ENCODE measurements at places on chromosomes 3 and 15.
A peak's percentile ranks its signal among the peaks of the same experiment; 100 is the strongest.

- DNase-seq = no peak
Measured at GRCh38 chr3:39050029-39050428, 1.7 kb downstream of the SCN11A start.

GRCh38 chr3:119333773-119334509 is 39.8 kb downstream of the ARHGAP31 start:
- DNase-seq = no peak

GRCh38 chr3:148643389-148643840 is 54.3 kb upstream of the AGTR1 start:
- no peak for DNase-seq

GRCh38 chr3:42747581-42747980 is 25.5 kb downstream of the CCDC13 start:
- DNase-seq = peak; percentile 27

DNA sequence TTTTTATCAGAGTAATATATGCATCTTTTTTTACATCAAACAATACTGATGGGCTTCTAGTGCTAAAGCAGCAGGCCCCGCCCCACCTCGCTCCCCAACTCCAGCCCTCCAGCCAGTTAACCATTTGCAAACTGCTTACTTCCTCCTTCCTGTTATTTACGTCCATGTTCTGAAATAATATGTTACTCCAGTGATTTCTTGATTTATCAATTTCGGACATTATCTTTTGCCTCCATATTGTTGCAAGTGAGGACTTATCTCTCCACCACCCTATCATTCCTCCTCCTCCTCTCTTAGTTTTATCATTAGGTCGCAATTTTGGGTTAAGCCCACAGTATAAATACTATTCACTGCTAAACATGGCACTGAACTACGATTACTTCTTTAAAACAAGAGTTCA is 39.5 kb downstream of the ZNF710 start:
- DNase-seq = no peak

GRCh38 chr3:59101231-59101736 is 51.5 kb upstream of the CFAP20DC start:
- DNase-seq = no peak

GRCh38 chr15:62449638-62450037 is 284.6 kb upstream of the C2CD4B start:
- DNase-seq = no peak

DNA sequence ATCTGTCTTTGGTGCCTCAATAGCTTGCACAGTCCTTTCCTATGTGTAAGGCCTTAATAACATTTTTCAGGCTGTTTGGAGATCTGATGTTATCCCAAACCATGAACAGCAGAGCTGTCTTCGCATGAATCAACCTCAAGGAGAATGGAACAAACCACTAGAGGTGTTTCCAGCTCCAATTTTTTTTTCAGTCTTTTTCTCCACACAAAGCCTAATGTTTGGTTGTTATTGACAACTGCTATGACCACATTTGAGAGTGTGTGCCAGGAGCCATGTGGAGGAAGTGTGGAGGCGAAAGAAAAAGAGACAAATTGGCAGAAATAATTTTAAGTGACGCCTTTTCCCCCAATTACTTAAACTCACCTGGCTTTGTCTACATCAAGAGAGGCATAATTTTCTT is 38.7 kb downstream of the RTP4 start:
- DNase-seq = no peak

- DNase-seq = no peak
Measured at GRCh38 chr3:122104515-122105194, 49.5 kb downstream of the CD86 start.

DNA sequence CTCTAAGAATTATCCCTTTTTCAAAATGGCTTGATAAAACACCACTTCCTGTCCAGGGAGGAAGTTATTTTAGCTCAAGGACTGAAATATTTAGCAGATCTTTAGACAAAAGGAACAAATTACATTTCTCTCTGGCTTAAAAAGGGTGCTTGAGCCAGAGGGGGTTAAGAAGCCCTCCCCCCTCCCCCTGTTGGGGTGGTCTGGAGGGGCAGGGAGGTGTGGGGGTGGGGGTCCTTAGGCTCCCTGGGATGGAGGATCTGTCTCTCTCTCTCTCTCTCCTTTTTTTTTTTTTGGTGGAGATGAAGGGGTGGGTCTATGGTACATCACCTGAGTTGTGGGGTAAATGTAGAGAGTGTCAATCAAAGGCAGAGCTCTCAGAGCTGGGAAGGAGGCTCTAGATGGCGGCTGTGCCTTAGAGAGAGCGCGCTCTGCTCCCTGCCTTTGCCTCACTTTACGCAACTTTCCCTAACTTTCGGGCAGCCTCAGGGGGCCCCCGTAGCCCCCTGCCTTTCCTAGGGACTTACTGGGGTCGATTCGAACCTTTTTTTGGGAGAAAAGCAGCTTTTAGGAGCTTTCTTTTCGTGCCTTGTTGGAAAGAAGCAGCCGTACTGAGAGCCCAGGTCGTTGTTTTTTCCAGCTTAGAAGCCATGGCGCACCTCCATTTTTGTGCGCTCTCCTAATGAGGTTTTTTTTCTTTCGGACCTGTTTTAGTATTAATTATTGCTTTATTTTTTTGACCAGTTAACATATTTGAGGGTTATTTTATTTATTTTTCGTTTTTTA is at the start of gene CHD2:
TSS of gene CHD2 (plus strand) at position 377 of the 783 bp plus-strand sequence. CDS start 914 bp downstream, outside the sequence.
- peak; percentile 50 for DNase-seq

DNA sequence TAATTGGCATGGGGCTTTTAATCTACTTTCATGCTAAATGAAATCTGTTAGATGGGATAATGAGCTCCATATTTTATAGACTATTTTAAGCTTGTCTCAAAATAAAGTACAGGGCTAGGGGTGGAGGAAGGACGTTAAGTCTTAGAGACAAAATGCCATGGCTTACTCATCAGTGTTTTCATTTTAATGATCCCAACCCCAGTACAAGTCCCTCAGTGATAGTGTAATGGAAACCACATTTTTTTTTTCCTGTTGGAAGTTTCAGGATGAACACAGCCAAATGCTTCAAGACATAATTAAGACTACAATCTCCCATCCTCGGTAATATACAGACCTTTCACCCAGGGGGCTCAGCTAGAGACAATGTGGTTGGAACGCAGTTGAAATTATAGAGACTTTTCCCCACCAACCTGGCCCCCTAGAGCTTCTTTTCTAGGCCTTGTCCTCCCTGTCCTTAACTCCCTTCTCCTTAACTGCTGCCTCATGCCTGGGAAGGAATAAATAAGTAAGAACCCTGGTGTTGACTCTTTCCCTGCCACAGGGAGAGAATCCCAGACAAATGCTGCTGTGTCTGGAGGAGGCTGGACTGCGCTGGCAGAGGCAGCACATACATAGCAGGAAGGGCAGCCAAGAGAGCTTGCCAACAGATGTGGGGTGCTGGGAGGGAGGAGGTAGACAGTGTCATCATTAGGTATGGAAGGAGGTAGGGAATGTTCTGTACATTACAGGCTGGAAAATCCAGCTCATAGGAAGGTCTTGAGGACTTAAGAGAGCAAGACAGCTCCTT is 115.4 kb upstream of the ROPN1 start:
- DNase-seq = no peak

GRCh38 chr3:136262559-136262958 is 12.4 kb downstream of the PCCB start:
- DNase-seq = no peak

DNA sequence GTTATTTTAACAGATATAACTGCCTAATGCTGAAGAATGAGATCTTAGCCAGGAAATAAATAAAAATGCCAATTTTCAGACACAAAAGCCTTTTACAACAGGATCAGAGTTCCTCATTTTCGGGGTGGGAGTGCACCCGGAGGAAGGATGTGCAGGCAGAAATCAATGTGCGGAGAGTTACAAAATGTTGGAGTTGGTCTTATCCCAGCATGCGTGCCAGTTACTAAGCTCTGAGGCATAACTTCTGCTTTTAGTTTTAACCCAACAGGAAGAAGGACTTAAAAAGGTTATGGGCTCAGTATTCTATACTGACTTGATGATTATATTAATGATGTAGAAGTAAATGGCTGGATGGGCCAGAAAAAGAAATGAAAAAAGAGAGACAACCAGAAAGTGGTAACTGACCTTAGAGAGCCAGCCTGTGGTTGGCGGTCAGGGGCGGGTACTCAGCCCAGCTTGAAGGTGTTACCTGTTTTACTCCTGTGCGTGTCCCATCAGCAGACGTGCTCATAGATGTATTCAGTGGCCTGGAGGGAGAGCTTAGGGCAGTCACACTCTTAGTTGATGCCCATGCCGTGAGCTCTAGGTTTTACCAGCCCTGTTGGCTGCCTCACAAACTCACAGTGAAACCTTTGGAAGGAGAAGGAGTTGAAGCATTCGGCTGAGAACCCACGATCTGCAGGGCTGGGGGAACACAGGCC is 164.7 kb downstream of the SV2B start:
- no peak for DNase-seq

All from activated T-helper 1 cell treated with anti-CD3 and anti-CD28 coated beads, Interleukin-2, amount 50 U/mL, for 16 hours (primary cell).